ENCODE measurements at places on chromosomes 3 and 15.

DNA sequence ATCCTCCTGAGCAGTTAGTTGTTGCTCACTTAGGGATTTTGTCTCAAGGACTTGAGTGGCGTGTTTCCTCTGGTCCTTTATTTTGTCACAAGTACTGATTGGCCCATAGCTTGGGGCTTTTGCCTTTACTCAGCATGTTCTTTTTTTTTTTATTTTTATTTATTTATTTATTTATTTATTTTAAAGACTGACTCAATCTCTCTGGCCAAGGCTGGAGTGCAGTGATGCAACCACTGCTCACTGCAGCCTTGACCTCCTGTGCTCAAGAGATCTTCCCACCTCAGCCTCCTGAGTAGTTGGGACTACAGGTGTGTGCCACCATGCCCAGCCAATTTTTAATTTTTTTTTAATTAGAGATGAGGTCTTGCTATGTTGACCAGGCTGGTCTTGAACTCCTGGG is 223.9 kb upstream of the TPM1 start:
- no peak for DNase-seq

GRCh38 chr3:144221761-144222160 is 250.1 kb downstream of the DIPK2A start:
- DNase-seq: no peak

- DNase-seq: no peak
Observed at GRCh38 chr15:58608711-58609110, 140.8 kb downstream of the ADAM10 start.

DNA sequence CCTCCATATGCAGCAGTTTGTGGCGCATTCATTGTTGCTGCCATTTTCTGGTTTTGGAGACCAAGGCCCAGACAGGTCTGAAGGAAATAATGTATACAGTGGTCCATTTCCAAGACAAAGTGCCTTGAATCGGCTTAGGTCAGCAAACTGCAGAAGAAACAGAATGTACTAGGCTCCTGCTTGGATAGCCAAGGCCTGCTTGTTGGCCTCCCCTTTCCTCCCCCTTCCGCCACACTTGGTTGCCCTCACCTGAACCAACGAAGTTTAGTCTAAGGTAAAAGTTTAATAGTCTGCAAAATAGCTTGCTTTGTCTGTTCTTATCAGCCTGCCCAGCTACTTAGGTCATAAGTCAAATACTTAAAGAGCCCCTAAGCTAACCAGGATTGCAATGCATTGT is 12.0 kb upstream of the RTP3 start:
- no peak for DNase-seq

GRCh38 chr3:9795207-9795606 is 2.3 kb downstream of the ARPC4 start:
- DNase-seq: no peak

All from hematopoietic multipotent progenitor cell treated with erythropoietin and hydrocortisone succinate and interleukin-3 and kit ligand, for 15 days (in vitro differentiated cells).